Activated T-helper 1 cell treated with anti-CD3 and anti-CD28 coated beads, Interleukin-2, amount 50 U/mL, for 16 hours (primary cell): ENCODE measurements at places on chromosomes 2 and 18.

GRCh38 chr2:150981826-150982225, 279.8 kb downstream of the RBM43 start:
- no peak for DNase-seq

- DNase-seq = no peak
Measured at GRCh38 chr18:59853380-59853779, 46.4 kb upstream of the PMAIP1 start.

DNA sequence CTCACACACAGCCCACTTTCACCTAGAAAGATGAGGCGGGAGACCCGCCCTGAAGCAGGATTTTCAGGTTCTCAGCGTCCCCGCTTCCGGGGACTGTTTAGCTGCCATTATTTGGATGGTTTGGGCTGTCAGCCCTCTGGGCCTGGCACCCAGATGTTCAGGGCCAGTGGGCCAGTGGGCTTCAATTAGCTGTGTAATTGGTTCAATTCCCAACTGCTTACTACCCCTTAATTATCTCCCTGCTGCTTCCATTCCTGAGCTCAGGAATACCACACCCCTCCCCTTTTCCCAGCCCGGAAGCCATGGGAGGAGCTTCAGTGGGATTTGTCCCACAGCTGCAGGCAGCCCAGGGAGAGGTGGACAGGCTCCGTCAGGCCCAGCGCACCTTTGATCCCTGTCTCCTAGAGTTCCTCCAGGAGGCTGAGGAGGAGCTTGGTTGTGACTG, 114.1 kb upstream of the MYCN start:
- no peak for DNase-seq

DNA sequence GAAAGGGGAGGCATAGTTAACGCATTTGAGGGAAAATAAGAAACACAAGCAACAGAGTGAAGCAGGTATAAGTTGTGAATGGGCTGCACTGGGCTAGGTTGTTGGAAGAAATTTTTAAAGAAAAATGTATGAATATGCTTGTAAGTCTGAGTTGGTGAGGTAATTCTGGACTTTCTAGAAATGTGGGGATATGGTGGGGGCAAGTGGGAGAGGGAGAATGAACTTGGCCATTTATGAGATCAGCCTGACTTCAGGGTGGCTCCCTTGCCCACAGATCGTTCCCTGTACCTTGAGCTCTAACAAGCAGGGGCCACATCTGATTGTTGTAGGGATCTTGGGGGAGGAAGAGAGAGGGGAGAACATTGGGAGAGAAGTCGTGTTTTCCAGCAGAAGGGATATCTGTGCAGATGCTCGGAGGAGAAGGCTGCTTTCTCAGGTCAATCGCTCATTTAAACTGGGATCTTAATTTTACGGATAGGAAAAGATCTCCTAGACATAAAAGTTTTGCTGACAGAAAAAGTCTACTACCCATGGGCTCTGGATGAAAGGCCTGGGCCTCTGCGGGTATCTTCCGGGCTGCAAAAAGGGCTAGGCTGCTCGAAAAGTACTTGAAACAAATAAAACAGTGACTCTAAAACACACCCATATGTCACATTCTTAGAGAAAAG, 42.5 kb upstream of the FZD5 start:
- DNase-seq = no peak

DNA sequence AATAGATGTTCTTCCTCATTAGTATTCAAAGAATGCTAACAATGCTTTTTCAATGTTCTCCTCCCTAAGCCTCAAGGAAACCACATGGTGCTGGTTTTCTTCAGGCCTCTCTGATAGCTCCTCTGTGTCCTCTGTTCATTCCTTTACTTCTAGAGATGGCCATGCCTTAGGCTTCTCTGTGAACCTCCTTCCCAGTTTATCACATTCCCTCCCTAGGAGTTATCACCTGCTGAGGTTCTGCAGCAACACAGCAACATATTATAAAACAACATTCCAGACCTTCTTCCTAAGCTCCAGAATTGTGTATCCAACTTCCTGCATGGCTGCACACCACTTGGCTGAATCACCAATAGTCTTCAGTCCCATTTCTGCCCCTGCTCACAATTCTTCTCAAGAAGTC, 325.5 kb downstream of the IRS1 start:
- DNase-seq = no peak

DNA sequence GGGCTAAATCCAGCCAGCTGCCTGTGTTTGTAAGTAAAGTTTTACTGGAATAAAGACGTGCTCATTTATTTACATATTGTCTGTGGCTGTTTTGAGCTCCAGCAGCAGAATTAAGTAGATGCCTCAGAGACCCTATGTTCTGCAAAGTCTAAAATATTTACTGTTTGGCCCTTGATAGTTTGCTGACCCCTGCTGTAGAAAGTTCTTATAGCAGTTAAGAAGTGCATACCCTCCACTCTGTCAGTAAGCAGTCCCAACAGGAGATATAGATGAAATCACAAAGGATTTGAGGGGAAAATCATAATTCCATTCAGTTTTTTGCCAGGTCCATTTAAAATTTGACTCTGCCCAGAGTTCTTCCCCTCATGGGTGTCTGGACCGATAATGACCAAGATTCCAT, 50.1 kb upstream of the ITM2C start:
- DNase-seq = no peak

DNA sequence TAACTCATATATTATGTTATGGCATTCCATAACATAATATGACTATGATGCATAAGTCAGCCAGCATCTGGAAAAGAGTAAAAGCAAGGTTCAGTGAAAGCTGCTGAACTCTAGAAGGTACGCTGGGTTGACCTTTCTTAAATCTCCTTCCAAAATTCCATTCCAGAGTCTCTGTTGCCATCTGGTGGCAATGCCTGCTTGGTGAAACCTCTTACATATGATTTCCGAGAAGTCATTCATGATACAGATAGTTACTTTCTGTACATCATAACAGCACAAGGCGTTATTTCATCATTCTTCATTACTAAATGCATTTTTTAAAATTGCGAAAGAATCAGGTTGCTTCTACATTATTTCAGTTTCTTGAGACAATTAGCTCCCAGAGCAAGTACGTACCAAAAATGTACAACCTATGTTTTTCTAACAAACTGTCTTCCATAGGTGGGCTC, 7.0 kb upstream of the EPG5 start:
- peak; percentile 34 for DNase-seq
